ENCODE measurements at places on chromosomes 2 and 18.

- no peak for DNase-seq
Measured at GRCh38 chr2:102042196-102043081, 50.7 kb downstream of the IL1R2 start.

DNA sequence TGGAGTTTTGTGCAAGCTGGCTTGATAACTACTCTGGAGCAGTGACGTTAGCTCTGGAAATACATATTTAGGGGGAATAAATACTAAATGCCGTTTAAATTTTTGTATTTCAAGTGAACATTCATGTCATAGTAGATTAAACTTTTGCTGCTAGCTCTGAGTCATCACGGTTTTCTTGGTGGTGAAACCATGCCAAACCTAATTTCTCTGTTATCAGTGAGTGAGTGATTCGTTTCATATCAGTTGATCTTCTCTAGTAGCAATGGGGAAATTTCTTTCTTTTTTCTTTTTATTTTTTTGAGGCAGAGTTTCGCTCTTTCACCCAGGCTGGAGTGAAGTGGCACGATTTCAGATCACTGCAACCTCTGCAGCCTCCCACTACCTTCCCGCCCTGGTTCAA lies 211.1 kb downstream of the PTPRM start:
- no peak for DNase-seq

- DNase-seq = no peak
Measured at GRCh38 chr2:129768036-129768386, 211.5 kb upstream of the RAB6C start.

DNA sequence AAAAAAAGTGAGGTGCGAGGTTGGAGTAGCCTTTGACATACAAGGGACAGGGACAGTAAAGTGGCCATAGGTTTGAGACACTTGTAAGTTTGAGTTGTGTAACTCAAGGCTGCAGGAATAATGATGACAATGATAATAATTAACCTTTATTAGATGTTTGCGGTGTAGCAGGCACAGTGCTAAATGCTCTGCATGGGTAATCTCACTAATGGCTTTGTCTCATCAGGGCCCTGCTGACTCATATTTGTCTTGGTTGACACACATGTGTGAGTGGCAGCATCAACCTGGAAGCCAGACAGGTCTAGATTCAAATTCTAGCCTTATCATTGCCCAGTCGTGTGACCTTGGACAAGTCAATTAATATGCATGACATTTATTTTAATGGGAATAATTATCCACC lies 126.2 kb downstream of the FSHR start:
- DNase-seq = no peak

- DNase-seq = no peak
Measured at GRCh38 chr2:142521492-142521891, 356.0 kb upstream of the KYNU start.

- no peak for DNase-seq
Measured at GRCh38 chr18:24317370-24317769, 80.3 kb downstream of the OSBPL1A start.

DNA sequence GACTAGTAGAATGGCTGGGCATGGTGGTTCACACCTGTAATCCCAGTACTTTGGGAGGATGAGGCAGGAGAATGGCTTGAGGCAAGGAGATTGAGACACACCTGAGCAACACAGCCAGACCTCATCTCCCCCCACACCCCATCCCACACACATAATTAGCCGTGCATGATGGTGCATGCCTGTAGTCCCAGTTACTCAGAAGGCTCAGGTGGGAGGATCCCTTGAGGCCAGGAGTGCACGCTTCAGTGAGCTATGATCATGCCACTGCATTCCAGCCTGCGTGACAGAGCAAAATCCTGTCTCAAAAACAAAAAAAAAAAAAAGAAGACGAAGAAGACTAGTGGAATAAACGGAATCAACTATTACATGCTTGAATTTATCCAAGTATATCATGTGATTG lies 150.0 kb downstream of the STK39 start:
- no peak for DNase-seq

DNA sequence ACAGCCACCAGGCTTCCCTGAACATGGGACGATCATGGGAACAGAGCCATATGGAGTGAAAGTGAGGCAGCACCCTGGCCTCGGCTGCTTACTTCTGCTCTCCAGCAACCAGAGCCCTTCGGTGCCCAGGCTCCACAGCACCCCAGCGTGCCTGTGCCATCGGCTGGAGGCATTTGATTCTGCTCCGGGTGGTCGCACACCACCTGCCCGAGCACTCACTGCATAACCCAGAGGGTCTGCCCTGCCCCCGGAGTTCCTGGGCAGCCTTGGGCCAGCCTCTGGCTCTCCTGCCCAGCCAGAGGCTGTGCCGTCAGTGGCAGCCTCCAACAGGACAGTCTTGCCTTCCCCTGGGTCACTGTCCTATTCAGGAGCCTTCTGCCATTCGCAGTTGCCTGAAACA lies 3.9 kb downstream of the ASTL start:
- no peak for DNase-seq

DNA sequence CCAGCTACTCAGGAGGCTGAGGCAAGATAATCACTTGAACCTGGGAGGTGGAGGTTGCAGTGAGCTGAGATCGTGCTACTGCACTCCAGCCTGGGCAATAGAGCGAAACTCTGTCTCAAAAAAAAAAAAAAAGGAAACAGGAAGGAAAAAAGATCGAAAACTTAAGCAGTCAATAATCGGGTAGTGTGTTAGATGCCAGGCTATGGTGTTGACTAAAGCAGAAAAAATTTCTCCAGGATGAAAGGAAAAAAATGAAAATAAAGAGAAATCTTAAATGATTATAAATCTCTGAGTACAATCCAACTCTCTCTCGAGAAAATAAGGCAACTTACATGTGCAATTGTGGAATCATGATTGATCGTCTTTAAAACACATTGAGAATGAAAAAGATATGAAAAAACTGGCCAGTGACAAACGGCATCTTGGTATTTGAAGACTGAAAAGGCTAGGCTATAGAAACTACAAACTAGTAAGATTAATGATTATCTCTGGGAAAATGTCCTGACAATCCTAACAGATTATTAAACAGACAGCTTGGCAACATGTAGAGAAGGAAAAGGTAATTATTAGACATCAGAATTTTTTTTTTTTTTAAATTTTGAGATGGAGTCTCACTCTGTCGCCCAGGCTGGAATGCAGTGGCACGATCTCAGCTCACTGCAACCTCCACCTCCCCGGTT lies 16.3 kb upstream of the EPHA4 start:
- DNase-seq = no peak

- no peak for DNase-seq
Measured at GRCh38 chr2:165720511-165720910, 73.5 kb downstream of the GALNT3 start.

DNA sequence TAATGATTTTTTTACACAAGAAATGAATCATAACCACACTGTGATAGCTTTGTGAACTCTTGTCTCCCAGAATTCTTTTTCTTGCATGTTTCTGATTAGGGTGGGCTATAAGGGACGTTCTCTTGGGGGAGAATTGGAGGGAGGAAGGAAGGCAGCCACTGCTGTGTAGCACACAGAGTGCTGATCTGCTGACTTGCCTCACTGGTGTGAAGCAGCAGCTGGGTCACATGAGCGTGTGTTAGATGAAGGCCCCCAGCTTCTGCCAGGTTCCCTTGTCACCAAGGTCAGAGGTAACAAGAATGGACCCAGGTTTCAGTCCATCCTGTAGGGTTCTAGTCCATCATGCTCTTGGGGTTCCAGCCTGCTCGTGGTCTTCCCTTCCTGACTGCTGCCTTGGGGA lies 107.4 kb upstream of the GLI2 start:
- DNase-seq = no peak

DNA sequence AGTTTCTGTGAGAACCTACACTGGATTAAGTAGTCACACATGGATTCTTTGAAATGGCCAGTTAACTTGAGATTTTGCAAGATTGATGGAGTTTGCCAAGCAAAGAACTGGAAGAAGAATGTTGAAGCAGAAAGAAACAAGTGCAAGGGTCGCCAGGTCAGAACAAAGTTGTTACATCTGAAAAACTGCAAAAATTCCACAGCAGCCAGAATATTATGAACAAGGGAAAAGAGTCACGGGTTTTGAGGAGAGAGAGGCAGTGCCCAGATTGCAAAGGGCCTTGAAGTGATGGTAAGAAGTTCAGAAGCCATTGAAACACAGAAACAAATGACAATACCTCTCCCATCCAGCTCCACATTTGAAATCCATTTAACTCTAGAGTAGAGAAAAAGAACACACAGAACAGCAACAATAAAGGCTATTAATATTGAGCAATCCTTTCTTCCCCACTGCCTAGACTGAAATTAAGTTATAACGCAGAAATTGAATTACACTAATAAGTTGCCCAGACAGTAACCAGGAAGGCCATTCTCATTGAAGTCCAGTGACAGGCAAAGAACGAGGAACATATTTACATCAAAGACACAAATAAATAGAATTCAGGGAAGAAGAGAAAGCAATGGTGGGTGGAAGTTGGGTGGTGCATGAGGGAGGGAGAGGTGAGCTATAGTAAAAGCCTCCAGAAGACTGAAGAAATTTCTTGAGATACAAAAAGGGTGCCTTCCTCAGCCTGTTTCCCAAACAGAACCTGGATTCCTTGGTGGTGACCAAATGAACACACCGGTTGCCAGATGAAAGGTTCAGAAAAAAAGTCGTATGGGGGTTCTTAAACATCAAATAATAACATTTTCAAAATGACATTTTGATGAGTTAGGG lies 80.6 kb downstream of the ARHGAP15 start:
- DNase-seq = no peak

DNA sequence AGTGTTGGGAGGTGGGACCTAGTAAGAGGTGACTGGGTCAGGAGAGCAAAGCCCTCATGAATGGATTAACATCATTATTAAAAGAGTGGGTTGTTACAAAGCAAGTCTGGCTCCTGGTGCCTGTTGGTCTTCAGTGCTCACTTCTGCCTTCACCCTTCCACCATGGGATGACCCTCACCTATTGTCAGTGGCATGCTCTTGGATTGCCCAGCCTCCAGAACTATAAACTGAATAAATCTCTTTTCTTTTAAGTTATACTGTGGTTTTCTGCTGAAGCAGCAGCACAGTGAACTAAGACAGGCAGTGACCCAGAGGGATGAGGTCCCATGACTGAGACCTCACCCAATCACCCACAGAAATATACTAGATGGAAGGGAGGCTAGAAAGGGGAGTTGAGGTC lies 57.5 kb upstream of the ATL2 start:
- DNase-seq = no peak

DNA sequence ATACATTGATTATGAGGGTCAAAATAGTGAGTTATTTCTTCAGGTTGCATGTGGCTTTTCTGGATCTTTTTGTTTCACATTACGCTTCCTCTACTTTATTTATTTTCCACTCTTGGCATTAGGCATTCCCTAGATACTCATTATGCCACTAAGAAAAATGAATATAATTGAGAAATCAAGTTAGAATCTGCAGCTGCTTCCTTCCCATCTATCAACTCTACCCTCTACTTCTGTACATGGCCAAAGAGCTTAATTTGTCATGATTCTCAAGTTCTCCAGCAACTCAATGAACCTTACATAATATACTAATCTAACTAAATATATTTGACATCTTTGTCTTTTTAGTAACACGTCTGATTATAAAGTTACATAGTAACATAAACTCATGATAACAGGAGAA lies 598.1 kb upstream of the LRRTM4 start:
- DNase-seq = no peak

GRCh38 chr18:78994531-78994930 lies 14.9 kb downstream of the SALL3 start:
- no peak for DNase-seq

DNA sequence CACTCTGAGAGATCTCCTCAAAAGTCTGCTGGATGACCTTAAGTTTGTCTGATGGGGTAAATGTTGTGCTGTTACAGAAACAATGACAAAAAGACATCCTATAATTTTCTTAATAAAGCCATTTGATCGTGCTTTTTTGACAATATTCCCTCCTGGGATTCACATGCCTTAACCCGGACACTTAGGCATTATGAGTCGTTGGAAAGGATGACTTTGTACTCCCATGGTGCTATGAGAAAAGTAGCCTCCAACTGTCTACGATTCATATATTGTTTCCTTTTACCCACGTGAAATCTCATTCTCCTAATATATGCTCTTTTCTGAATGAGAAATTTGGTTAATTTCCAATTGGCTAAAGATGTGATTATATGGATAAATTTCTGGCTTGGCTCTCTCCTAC lies 6.1 kb upstream of the MPP4 start:
- DNase-seq = no peak

DNA sequence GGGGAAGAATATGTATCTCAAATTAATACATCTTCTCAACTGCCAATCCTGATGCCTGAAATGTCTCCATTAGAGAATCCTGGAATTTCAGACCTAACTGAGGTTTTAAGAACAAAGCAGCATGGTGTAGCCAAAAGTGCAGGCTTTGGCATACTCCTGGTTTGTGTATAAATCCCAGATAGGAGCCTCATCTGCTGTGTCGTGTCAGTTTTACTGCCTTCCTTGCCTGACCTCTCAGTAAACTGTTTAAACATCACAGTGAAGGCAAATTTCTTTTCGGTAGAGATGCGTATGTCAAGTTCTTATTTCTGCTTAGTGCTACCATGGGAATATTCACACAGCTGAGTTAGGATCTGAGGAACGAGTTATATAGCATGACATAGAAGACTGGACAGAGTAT lies 7.3 kb downstream of the SCG2 start:
- no peak for DNase-seq

- DNase-seq = no peak
Measured at GRCh38 chr2:70596739-70597138, 43.1 kb upstream of the TGFA start.

- no peak for DNase-seq
Measured at GRCh38 chr2:70948337-70949003, 12.8 kb downstream of the ATP6V1B1 start.

DNA sequence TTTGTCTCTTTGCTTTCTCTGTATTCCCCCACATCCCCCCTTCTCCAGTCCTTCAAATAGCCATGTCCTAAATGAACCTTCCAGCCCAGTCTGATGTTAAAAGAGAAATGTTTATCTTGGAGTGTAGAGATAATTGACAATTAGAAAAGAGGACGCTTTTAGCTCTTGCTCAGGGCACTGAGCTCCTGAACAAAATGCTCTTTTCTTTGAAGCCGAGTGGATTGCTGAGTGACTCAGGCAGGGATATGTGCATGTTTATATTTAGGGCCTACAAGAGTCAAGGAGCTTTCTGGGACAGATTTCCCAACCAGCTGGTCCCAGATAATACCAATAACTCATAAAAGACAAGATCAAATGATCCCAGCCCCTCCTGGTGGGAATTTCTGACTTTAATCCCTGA lies 88.0 kb upstream of the SETBP1 start:
- DNase-seq = no peak

GRCh38 chr18:389658-390357 lies 110.7 kb downstream of the COLEC12 start:
- DNase-seq = no peak
